ENCODE measurements at places on chromosomes 3 and 15.

DNA sequence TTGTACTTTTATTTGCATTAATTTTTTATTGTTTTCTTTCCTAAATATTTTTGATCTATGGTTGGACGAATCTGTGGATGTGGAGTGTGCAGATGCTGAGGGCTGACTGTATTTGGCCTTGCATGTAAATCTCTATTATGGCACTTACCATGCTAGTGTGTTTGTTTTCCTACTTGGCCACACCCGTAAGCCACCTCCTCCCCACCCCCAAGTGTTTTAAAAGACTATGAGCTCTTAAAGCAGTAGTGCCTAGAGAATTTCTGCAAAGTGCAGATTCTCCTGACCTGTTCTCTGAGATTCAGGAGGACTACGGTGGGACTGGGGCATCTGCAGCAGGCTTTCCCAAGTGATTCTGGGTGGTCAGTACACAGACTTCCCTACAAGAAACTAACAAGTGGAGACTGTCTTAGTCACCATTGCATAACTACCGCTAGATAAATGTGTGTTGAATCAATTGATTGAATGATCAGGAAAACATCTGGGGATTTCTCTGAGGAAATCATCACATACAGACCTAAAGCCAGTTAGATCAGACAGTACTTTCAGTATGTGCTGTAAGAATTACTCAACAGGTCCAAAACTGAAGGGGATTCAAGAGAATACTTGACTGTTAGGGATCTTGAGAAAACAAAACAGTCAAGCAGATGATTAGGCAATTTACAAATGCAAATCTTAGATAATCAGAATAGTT, 6.2 kb upstream of the TIPARP start:
- no peak for DNase-seq

DNA sequence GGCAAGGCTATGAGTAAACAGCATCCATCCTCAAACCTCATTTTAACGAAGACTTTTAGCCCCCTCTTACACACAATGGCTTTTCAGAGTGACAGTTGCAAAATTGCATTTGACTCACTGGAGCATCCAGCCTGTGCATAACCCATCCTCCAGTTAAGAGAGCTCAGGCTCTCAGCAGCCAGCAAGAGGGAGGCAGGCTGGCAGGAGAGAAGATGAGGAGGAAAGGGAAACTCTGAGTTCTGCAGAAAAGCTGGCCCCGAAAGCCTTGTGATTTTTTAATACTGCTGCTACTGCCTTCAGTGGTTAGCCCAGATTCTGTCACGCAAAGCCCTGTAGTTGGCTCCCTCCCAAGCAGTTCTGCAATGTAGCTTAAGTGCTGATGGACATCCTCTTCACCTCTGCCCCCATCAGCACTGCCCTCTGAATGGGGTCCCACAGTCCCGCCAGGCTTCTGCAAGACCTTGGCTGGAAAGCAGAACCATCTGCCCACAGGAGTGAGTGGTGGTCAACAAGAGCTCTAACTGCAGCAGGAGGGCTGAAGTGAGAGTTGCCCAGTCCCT, 371.3 kb downstream of the EPHB1 start:
- no peak for DNase-seq

- DNase-seq, result no peak
Observed at GRCh38 chr15:42214600-42214999, 6.5 kb upstream of the VPS39 start.

DNA sequence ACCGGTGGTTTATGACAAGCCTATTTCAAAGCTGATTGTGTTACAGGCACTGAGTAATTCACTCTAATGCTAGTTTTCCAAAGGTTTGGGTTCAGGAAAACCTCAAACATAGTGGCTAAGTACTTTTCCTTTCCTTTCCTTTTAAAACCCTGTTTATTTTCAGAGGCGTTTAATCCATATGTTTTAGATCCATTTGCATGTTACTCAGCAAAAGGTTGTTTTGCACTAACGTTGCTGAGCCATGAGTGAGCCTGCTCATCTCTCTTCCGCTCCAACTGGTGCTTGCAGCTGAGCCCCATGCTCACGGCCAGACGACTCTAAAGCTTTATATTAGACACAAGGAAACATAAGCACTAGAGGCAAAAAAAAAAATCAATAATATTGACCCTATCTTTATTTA, 9.4 kb downstream of the CEMIP start:
- DNase-seq, result no peak

- no peak for DNase-seq
Observed at GRCh38 chr3:155870945-155871745, 695 bp downstream of the GMPS start.

GRCh38 chr3:8052659-8053058, 449.0 kb upstream of the LMCD1 start:
- no peak for DNase-seq

DNA sequence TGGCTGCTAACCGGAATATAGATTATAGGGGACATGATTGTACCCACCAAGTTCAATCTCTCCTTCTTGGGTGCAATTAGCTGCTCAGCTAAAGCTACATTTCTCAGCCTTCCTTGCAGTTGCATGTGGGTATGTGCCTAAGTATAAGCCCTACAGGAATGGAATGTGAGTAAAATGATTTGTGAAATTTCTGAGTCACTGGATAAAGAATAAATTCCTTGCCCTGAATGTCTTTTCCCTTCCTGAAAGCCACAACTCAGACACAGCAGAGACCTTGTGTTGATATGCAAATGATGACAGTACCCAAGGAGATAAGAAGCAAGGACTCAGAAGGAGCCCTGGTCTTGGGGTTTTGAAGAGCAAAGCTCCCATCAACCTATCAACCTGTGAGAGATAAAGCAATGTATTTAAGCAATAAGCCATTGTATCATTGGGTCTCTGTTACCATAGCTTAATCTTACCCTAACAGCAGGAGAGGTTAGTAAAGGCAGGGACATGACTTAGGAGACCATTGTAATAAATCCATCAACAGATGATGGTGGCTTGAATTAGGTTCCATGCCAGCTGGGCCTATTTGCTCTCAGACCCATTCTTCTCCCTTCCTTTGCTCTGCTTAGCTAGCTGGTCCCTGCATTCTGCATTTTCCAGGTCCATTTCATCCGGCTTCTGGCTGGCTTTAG, 25.6 kb upstream of the ZNF280D start:
- DNase-seq, result no peak

- no peak for DNase-seq
Observed at GRCh38 chr3:41247055-41248004, 48.0 kb downstream of the CTNNB1 start.

- DNase-seq, result no peak
Observed at GRCh38 chr3:150610785-150611184, 7.7 kb downstream of the SELENOT start.

DNA sequence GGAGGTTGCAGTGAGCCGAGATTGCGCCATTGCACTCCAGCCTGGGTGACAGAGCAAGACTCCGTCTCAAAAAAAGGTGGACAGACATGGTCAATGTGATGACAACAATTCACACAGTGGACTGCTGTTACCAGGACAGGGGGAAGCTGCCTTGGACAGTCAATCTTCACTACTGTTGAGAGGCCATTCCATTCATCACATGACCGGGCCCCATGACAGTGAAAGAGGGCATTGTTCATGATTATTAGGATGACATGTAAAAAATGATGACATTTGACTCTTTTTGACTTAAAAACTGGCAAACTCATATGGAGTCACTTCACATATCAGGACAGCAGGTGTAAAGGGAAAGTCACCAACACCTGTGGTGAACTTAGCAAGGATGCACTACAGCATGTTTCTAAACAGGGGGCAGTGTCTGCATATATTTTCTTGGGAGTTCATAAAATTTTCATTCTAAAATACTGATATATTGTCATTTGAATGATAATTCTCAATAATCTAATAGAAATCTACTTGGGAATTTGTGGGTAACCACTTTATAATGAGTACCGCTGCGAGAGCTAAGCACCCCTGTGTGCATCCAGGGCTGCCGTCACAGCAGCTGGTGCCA, 34.2 kb upstream of the LDHAL6B start:
- DNase-seq, result no peak

GRCh38 chr3:52934630-52935530, 37.5 kb upstream of the STIMATE start:
- no peak for DNase-seq

GRCh38 chr3:184373422-184373821, 4.6 kb downstream of the THPO start:
- no peak for DNase-seq

GRCh38 chr15:58398643-58399042, 33.1 kb upstream of the LIPC start:
- no peak for DNase-seq

DNA sequence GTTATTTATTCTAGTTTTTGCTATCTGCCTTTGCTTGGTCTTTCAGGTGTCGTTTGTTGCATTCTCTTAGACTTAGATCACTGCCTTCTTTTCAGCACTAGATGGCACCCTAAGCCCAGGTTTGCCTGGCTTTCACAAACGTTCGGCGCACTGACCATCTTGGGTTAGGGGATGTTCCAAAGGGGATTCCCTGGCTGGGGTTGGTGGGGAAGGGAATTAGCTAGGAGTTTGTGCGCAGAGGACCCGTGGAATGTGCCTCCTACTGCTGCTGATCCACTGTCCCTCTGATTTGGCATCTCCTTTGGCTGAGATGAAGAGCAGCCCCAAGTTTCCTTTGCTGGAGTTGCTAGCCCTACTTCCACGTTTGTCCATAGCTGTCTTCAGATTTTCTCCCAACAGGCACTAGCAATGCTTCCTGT, 33.9 kb downstream of the PFN2 start:
- DNase-seq, result peak; percentile 58

- DNase-seq, result peak; percentile 32
Observed at GRCh38 chr3:113626503-113627371, 69.7 kb downstream of the USF3 start.

GRCh38 chr15:60389261-60390077, 8.3 kb downstream of the ANXA2 start:
- DNase-seq, result no peak

- DNase-seq, result no peak
Observed at GRCh38 chr15:45155739-45156138, 25.9 kb downstream of the DUOX1 start.

DNA sequence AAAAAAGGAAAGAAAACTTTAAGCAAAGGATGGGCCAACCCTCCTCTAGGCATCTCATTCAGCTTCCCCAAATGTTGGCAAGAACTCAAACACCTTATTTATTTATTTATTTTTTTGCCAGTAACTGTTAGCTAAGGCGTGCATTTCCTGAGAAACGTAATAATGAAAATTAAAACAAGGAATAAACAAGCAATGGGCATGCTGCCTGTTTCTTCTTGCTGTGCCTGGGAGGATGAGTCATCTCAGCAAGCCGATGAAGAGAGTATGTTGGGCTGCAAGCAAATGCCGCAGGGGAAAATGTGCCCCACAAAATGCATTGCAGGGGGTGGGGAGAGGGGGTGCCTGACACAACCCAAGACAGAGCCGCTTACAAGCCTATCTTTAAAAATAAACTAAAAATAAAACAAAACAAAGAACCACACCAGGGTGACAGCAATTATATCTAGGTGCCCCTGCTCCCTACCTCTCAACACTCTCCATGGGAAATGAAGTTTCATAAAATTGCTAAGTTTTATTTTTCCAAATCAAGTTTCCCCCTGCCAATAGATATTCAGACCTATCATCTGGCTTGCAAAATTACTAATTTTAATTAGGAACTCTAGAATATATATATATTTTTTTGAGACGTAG, 40.3 kb downstream of the EIF4E3 start:
- no peak for DNase-seq

- DNase-seq, result no peak
Observed at GRCh38 chr3:87801409-87801808, 257.4 kb downstream of the CGGBP1 start.

GRCh38 chr15:43105077-43105736, 631 bp downstream of the UBR1 start:
- no peak for DNase-seq

Measured in NCI-H1436 (cell line).